Posterior cingulate gyrus (tissue), 11 donors: ENCODE measurements at places on chromosomes 7 and 10.

- DNase-seq: peak; percentile 58
These were observed 54.3 kb upstream of the DPYSL4 start for GRCh38 chr10:132132421-132132841.

GRCh38 chr7:121083790-121084251 is 95.3 kb downstream of the CPED1 start:
- no peak for DNase-seq

GRCh38 chr10:59177031-59177797 is 771 bp downstream of the PHYHIPL start:
- peak; percentile 53 for DNase-seq

- no peak for DNase-seq
These were observed 1.6 kb upstream of the COL13A1 start for GRCh38 chr10:69800109-69800508.

DNA sequence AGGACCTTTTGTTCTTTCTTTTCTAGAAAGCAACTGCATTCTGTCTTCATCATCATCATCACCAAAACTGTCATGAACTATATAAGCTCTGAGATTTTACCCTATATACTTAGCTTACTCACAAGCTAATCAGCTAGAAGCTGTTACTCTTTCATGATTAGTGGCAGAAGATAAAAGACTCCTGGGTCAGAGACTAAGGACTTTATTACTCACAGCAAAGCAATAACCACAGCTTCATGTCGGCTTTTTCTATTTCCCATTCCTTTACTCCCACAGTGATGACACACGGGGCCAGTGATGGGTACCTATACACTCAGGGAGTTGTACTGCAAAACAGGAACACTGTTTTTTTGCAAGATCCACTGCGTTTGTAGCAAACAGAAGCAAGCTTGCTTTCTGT is 8.4 kb upstream of the C10orf88 start:
- no peak for DNase-seq

GRCh38 chr10:52261362-52261761 is 52.7 kb upstream of the DKK1 start:
- no peak for DNase-seq

GRCh38 chr10:112393827-112394226 is 19.9 kb downstream of the ACSL5 start:
- DNase-seq: no peak

DNA sequence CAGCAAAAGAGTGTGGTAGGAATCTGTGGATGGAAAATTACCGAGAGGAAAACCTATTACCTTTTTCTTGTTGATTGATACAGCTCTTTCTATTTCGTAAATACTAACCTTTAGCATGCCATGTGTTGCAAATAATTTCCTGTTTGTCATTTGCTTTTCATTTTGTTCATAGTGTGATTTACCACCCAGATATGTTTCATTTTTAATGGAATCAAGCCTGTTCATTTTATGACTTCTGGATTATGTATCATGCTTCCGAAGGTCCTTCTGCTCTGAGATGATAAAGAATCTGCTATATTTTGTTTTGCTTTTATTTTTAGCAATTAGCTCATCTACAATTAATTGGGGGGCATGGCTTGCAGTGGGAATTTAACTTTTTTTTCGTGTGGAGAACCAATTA is 46.5 kb downstream of the INPP5F start:
- no peak for DNase-seq

DNA sequence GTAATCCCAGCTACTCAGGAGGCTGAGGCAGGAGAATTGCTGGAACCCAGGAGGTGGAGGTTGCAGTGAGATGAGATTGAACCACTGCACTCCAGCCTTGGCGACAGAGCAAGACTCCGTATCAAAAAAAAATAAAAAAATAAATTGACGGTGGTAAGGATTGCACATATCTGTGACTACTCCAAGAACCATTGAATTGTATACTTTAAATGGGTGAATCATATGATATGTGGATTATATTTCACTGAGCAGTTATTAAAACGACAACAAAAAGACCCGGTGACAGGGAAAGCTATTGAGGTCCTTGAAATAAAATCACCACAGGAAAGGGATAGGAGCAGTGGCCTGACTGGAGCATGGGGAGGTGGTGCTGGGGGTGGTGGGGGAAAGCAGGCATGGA is 31.2 kb upstream of the COMTD1 start:
- no peak for DNase-seq

DNA sequence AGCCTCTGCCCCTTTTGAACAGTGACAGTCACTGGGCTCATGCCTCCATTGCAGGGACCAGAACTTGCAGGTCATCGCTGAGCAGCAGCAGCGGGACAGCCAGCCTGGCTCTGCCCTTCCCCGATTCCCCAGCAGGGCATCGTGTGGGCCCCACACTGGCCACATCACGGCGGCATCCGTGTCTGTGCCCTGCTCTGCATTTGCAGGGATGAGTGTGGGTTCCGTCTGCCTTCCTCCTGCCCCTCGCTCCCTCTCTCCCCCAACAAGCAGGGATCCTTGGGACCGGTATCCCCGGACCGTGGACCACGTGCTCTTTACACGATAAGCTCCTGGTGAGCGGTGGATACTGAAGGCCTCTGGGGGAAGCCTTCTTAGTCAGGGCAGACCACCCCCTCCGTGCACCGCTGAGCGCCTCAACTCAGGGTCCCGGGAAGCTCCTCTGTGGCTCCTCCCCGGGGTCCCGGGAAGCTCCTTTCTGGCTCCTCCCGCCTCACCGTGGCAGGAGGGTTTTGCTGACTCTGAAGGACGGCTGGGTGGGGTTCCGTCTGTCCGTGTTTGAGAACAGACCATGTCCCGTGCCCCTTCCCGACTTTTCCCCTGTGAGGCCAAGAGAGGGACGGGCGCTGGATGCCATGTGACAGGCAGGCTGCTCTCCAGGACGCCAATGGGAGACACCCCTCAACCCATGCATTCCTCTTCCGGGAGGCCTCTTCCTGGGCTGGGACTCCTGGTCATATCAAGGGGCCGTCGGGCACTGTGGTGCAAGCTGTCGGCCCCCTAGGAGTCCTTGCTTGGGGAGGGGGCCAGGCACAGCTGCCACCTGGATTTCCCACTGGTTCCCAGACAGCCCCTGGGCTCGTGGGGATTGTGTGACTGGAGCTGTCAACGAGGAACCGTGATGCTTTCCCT is 23.5 kb upstream of the NKX6-2 start:
- DNase-seq: no peak

- DNase-seq: peak; percentile 91
These were observed at the start of gene SIRT1 for GRCh38 chr10:67884313-67884841. Gene SIRT1, plus strand, starts transcription at chr10:67884656. Its CDS starts 66 bp downstream, at chr10:67884722.

GRCh38 chr10:112985690-112986543 is 35.9 kb downstream of the TCF7L2 start:
- DNase-seq: no peak

- no peak for DNase-seq
These were observed 131.7 kb downstream of the ZMYND11 start for GRCh38 chr10:266974-267425.

DNA sequence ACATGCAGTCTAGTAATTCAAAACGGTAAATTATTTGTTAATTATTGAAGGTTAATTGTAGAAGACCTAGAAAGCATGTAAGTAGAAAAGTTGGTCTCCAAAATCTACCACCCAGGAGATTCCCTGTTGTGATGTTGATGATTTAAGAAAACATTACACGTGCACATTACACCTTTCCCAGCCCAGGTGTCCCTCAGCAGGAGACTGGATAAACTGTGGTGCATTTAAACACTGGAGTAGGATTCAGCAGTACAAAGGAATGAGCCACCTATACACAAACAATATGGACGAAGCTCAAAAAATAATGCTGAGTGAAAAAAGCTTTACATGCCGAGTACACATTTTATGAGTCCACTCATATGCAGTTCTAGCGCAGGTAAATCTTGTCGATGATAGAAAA is 109.0 kb upstream of the STARD3NL start:
- DNase-seq: no peak

DNA sequence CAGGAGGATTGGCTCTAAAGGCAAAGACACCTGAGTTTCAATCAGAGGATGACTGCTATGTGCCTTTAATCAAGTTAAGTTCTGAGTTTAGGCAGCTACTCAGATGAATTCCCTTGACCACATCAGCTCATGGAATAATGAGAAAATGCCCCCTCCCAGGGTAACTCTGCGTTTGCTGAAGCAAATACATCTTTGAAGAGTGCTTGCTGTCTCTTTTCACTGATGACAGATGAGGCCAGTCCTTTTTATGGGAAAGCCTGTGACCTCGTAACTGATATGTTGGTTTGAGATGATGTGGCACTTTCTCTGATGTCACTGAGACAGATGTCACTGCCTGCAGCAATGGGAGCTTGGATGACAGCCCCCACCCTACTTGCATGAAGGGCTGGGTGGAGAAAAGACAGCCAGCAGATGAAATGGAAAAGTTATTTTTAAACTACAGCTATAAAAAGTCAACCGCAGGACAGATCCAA is 43.7 kb upstream of the DGKI start:
- DNase-seq: no peak

DNA sequence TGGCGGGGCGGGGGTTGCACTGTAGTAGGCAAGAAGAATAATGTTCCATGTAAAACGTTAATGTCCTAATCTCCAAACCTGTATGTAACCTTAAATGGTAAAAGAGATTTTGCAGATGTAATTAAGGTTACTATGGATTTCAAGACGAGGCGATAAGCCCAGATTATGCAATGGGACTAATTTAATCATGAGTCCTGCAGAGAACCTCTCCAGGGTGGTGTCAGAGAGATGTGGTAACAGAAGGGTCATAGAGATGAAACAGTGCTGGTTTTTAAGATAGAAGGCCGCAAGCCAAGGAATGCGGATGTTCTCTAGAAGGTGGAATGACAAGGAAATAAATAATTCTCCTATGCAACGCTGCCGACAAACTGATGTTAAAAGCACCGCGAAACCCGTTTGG is 57.1 kb downstream of the UBE3C start:
- no peak for DNase-seq

DNA sequence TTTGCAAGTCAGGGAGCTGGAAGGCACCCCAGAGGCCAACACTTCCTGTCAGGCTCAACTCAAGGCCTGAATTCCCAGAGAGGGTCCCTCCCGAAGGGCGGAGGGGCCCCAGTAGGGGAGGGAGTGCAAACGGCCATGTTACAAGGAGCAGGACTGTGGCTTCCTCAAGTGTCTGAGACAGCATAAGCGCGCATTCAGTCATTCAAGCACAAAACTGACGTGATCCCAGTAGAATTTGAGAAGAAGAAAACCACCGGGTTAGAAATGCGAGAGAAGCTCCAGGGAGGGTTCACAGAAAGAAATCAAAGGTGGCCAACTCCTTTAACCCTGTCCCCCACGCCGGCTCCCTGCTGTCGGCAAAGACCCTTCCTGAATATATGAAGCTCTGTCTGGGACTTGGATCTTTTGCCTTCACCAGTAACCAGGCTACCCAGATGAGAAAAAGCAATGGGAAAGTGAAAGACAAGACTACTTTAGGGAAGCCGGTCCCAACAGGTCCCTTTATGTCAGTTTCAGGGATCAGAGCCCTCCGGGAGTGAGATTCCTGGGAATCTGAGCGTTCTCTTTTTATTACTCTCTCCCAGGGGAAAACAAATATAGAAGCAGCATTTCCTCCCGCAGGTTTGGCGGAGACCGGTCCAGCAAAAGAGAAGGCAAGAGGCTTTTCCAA is 1.3 kb downstream of the AFAP1L2 start:
- no peak for DNase-seq

- no peak for DNase-seq
These were observed 241.7 kb upstream of the NEBL start for GRCh38 chr10:21138769-21139340.

DNA sequence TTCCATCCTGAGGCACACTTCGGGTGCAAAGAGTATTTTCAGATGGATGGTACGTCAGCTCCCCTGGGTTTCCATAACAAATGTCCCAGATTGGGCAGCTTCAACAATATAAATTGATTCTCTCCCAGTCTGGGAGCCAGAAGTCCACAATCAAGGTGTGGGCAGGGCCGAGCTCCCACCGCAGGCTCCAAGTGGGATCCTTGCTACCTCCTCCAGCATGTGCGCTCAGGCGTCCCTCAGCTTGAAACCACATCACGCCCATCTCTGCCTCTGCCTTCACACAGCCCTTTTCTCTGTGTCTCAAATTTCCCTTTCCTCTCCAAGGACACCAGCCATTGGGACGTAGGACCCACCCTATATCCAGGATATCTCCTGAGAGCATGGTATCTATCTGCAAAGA is 153.5 kb downstream of the DIP2C start:
- DNase-seq: peak; percentile 22

- DNase-seq: no peak
These were observed 3.1 kb downstream of the LDB3 start for GRCh38 chr10:86671419-86671818.

- no peak for DNase-seq
These were observed 183.7 kb downstream of the SORCS1 start for GRCh38 chr10:106980495-106981451.

GRCh38 chr10:104349623-104350126 is 4.0 kb upstream of the CFAP58 start:
- no peak for DNase-seq

- no peak for DNase-seq
These were observed 36.4 kb upstream of the CARD11 start for GRCh38 chr7:3080106-3080505.

GRCh38 chr10:29099001-29099400 is 189.9 kb upstream of the LYZL1 start:
- no peak for DNase-seq

DNA sequence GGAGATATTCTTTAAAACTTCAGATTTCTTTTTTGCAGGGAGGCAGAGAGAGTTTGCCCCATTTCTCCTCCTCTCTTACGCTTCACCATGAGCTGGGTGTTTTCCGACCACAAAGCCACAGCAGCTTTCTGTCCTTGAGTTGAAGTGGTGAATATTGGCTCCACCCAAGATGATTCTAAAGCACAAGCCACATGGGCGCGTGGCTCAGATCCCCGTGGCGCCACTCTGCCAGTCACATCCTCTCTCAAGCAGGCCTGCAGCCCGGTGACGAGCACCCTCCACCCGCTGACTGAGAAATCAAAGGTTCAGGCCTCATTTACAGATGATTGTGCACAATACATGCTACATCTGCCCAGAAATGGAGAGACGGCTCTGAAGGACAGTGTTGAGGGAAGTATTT is 27.6 kb upstream of the RNF32 start:
- DNase-seq: no peak

- no peak for DNase-seq
These were observed 72.9 kb upstream of the STEAP1B start for GRCh38 chr7:22572937-22573336.

DNA sequence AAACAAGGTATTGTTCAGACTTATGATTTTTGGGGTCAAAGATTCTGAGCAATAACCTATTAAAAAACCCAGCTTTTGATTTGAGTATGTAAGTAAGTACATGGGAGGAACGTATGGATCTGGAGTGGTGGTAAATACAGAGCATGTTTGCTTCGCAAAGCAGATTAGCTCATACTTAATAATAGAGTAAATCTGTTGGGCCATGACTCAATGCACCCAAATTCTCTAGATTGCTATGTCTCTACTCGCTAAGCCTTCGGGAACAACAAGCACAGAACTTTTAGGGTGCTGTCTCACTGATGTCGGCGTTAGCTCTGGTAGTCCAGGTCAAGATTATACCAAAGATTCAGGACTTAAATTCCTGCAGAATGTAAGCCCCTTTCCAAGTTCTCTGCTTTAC is 807 bp upstream of the MINPP1 start:
- no peak for DNase-seq

DNA sequence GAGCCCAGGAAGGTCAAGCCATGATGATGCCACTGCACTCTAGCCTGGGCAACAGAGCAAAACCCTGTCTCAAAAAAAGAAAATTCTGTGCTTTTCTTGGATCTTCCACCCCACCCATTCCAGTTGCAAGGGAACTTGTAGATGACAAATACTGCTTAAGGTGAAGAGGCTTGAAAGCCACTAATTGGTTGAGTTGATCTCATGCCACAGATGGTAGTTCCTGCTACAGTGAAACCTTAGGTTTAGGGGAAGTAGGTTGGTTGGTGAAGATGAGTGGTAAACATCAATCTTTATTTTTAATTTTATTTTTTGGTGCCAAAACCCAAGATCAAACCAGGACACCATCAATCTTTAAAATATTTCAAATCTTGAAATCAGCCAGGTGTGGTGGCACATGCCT is 2.9 kb upstream of the GDI2 start:
- no peak for DNase-seq
